ENCODE measurements at places on chromosomes 2 and 18.

- DNase-seq = no peak
Measured at GRCh38 chr18:35971661-35972196, 750 bp upstream of the RMP24 start.

DNA sequence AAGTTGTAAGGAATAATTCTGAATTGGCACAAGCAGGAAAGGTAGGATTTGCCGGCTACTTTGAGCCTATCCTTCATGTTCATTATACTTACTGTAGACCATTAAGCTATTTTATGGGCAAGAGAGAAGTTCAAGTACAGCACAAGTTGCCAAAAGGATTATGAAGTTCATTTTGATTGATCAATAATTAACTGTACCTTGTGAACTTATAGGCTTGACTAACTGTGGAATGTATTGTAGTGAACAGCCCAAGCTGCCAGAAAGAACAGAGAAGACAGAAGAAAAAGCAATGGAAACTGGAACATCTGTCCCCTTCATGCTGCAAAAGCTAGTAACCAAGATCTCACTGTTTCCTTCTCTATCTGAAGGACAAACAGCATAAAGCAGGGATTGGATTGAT is 810.1 kb upstream of the ZEB2 start:
- no peak for DNase-seq

DNA sequence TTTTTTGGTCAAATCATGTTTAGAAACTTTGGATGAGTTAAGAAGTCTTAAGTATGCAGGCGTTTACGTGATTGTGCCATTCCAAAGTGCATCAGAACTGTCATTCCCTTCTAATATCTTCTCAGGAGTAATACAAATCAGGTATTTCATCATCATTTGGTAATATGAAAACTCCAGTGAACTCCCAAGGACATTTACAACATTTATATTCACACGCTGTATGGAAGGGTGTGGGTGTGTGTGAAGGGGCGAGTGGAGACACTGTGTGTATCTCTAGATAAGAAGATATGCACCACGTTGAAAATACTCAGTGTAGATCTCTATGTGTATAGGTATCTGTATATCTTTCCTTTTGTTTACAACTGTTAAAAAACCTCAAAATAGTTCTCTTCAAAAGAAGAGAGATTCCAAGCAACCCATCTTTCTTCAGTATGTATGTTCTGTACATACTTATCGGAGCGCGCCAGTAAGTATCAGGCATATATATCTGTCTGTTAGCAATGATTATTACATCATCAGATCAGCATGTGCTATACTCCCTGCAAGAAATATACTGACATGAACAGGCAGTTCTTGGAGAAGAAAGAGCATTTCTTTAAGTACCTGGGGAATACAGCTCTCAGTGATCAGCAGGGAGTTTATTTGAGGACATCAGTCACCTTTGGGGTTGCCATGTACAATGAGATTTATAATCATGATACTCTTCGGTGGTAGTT is 29.3 kb downstream of the COX7A2L start:
- no peak for DNase-seq

DNA sequence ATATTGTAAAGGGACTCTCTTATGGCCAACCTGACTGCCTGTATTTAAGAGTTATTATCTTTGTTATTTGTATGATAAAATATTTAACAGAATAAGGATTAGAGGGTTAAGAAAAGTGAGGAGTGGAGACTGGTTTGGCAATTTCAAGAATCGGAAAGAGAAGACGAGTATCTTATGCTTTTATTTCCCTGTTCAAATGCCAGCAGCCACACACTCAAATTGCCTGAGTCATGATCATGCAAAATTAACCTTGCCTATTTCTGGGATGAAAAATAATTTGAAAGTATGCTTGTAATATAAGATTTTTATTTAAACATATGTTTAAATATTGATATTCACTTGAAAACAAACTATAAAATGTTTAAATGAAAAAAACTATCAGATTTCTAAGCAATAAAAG is 188.6 kb downstream of the CD226 start:
- DNase-seq = no peak

DNA sequence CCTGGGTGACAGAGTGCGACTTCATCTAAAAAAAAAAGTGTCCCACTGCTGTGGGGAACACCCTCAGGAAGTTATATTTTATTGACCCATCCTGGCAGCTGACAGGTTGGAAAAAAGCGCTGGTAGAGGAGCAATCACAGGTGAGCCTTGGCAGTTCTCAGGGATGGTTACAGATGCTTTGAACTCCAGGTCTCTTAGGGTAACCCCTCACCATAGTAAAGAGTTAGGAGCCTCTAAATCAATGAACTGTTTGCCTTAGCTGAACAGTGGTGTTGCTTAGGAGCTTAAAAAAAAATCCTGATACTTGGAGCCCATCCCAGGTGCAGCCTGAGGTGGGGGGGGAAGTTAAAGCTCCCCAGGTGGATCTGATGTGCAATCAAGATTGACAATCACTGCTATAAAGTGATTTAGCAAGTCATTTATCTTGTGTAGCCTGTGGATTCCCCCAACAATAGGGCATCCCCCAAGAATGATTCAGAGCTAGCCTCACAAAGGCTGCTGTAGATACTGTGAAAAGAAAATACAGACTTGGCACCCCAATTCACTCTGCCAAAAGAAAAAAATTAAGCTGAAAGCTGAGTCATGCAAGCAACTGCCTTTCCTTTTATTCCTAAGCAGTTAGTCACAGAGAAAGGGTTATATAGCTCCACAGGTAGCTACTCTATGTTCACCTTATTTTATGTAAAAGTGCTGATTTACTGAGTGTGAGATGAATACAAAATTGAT is 14.8 kb downstream of the SLC16A14 start:
- no peak for DNase-seq
